ENCODE measurements at places on chromosomes 6 and 20.

GRCh38 chr20:10524643-10525042 lies 89.5 kb downstream of the SLX4IP start:
- no peak for DNase-seq

DNA sequence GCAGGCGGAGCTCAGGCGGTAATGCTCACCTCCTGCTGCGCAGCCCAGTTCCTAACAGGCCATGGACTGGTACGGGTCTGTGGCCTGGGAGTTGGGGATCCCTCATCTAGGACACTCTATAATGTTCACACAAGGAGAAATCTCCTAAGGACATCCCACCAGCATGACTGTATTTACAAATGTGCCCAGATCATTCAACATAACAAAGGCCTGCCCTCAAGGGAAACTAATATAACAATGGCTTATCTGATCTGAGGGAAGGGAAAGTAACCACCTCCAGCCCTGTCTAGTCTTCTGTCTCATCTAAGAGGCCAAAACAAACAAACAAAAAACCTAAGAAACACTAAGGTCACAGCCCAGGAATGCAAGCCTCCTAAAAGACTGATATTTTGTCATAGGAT lies 232.8 kb downstream of the RNGTT start:
- no peak for DNase-seq

DNA sequence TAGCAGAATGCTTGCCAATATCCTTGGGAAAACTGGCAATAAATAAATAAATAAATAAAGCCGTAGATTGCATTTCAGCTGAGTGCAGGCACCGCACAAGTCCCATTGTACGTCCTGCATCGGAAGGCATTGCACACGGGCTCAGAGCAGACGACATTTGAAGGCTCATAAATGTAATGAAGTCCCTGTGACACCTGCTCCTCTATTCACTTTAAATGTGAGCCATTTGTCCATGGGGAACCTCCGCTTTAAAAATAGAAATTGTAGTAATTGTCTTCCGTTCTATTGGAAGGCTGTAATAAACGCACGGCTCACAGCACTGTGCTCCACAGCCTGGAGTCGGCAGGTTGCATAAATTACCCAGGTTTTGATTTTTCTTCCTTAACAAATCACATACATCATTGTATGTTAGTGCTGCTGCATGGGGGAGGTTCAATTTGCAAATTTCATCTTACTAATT lies 32.6 kb downstream of the MYT1 start:
- DNase-seq: no peak

- DNase-seq: no peak
Observed at GRCh38 chr6:96716221-96716620, 121.1 kb downstream of the GPR63 start.

DNA sequence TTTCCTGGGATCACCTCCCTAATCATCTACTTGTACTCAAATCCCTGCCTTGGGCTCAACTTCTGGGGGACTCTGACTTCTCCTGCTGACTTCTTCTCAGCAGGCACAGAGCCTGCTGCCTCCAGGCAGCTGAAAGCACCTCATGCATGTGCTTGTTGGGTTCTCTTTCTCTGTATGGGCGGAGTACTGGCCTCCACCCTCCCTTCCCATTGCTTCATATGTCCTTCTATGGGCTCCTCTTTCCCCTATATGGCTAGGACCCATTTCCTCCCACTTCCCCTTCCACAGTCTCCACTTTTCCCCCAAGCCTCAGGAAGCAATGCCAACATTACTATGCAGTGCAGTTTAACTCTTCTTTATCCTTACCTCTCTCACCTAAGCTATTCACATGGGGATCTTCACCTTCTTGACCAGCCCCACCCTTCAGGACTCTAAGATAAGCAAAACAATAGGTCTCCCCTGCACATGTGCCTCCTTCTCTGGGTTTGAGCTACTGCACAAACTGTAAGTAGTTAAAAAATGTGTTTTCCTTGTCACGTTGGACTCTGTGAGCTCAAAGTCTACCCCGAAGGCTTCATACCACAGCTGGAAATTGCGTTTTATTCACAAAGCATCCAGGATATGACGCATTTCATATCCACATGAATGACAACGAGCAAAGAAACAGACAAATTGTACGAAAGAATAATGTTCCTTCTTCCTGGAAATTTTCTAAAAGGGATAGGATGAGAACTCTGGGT lies 93.7 kb downstream of the CDS2 start:
- no peak for DNase-seq

DNA sequence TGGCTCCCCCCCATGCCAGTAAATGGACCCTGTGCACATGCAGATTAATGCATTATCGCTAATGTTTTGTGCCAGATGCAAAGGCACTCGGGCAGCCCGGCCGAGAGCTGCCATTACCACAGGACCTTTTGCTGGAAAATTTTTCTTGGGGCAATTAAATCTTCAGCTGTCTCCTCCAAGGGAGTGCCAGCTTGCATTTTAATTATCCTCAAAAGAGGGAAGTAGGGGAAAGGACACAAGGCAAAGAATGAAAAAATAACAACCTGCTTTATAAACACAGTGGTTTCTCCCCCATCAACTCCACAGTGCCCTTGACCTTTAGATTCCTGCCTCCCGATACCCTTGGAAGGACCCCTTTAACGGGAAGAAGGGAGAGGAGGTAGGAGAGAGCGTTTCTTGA lies 48.2 kb downstream of the PDYN start:
- no peak for DNase-seq

DNA sequence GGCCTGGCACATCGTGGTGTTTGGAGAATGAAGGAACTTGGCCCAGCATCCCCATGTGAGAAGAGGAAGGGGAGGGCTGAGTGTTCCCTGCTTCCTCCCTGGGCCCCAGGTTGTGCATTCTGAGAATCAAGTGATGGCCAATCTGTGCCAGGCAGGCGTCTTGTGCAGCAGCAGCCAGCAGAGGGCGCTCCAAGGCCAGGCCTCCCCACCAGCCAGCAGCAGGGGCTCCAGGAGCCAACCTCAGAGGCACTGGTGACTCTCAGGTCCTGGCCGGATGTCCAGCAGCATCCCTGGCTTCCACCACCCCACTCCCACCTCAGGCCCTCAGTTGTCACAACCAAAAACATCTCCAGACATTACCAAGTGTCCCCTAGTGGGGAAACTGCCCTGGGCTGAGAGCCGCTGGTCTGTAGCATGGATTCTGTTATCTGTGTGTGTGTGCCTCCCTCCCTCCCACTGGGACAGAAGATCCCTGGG lies 192.0 kb downstream of the PREX1 start:
- no peak for DNase-seq

- no peak for DNase-seq
Observed at GRCh38 chr6:118876198-118876597, 17.8 kb upstream of the ASF1A start.

DNA sequence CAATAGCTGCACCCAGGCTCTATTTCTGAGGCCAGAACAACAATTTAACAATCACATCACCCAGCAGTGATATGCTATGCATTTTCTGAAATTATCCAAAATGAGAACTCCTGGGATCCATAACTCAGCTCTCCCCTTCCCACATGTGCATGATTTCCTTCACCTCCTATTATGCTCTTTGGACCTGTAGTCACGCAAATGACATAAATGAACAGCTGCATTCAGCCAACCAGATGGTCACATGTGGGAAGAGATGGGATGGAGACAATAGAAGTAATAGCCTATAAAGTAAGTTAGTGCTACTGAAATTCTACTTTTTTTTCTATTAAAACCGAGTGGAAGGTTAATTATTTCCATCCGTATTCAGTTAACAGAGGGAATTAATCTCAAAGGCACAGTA lies 662.1 kb upstream of the ID4 start:
- no peak for DNase-seq

DNA sequence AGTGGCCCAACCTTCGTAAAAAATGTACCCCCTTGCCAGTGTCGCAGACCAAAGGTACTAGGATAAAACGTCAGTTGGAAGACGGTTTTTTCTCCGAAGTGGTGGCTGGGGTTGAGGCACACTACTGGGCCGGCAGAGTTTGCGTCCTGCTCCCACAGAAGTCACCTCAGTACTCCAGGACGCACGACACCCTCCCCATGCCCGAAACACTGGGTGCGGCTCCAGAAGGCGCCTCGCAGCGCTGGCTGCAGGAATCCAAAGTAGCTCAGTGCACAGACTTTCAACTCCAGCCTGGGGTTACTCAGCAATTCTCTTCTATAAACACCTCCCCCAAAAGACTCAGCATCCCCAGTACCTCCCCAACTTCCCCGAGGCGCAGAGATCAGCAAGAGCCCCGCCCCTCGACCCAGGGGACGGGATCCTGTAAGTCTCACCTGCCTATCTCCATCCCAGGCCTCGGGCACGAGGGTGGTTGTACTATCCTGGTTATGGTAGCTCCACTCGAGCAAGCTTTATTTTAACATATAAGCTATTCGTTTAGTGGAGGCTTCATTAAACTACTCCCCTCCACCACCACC lies 88.2 kb downstream of the ZFP64 start:
- DNase-seq: no peak

GRCh38 chr20:11972478-11972877 lies 54.8 kb downstream of the BTBD3 start:
- DNase-seq: no peak

DNA sequence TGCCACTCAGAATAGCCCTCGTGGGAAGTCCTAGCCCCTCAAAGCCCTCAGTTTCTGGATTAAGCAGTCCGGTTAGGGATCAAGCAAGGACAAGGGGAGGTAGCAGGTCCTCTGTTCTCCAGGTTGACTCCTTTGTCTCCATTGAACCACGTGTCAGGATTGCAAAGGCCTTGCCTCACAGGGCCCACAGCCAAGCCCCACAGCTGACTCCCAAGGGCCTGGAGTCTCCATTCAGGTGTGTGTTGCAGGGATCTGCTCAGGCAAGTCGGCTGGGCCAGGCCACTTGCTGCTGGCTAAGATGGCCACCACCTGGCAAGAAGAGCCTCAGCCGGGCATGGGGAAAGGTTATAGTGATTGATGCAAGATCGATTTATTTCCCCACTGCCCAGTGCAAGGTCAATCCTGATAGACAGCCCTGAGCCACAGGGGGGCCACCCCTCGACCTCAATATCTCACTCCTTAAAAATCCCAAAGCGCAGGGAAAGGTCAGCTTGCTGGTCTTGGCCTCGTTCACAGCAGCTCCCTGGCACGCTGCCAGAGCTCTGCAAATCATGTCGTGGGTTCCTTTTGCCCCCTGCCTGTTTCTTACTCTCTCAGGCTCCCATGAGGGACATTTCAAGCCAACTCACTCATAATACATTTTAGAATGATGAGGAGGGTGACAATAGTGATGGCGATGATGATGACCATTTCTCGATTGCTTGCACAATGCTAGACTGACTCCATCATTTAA lies 75.9 kb downstream of the EDN3 start:
- DNase-seq: no peak

GRCh38 chr6:148524471-148524882 lies 181.8 kb downstream of the SASH1 start:
- DNase-seq: no peak

GRCh38 chr20:49591217-49591865 lies 23.4 kb upstream of the PTGIS start:
- no peak for DNase-seq

DNA sequence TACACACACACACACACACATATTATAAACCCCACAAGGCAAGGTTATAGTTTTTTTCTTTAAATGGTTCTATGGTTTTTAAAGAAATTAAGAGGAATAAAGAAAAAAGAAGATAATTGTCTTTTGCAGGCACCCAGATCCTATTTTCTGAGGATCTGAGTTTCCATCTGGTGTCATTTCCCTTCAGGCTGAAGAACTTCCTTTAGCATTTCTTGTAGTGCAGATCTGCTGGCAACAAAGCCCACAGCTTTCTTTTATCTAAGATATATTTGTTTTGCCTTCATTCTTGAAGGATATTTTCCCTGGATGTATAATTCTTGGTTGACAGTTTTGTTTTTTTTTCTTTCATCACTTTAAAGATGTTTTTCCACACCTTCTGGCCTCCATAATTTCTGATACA lies 57.6 kb upstream of the PMEPA1 start:
- DNase-seq: no peak

- DNase-seq: no peak
Observed at GRCh38 chr6:158266131-158266530, 46.1 kb upstream of the TULP4 start.

DNA sequence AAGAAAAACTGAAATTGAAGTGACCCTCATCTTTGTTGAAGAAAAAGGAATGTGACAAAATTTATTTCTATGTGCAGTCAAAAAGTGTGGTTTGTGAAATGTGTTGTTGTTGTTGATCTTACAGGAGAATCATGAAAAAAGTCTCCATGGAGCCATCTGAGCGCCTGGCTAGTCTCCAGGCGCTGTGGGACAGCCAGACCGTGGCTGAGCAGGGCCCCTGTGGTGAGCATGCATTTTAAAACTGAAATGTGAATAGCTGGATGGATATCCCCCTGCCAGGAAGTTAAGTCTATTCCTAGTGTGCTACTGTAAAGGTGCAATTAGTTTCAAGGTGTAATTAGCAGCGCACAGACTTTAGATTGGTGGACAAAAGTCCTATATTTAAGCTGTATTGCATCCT lies 170.6 kb downstream of the CARMIL1 start:
- no peak for DNase-seq

DNA sequence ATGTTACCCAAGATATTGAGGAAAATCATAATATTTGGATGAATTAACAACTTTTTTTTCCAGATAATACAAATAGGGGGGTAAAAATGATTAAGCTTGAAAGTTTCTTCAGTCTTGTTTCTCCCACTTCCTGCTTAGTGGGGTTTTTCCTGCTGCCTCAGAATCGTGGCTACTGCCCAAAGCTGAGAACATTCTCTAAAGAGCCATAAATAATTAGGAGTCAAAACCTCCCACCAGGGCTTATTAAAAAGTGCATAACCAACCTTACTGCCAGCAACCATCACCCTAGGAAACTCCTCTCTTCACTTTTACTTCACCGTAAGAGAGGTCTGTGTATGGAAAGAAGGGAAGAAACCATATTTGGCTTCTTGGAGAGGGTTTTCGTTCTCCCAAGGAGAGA lies 9.0 kb upstream of the LCA5 start:
- no peak for DNase-seq

DNA sequence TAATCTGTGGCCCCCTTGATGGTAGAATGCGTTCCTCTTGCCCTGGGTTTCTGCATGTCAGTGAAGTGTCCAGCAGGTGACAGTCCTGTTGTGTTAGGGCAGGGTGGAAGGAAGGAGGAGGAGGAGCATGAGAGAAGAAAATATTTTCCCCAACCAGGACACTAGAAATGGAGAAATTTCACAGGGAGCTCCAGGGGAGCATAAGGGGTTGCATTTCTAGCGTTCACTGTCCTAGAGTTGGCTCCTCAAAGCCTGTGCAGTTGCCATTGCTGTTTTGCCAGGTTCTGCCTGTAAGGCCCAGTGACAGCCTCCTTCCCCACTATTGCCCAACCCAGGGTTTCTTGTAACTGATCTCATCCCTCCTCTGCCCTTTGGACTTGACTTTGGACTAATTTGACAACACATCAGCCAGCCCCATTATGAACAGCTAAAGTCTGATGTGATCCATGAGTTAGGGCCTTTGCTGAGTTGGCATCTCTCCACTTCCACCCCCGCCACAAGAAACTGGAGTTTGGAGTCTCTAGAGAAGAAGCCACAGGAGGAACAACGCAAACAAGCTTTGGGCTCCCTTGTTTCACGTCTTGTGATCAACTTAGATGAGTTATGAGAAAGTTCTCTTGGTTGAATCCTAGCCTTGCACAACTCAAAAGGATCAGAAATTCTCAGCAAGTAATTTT lies 14.0 kb upstream of the FAM50B start:
- no peak for DNase-seq

GRCh38 chr6:127851197-127851596 lies 49.7 kb downstream of the THEMIS start:
- DNase-seq: no peak
